Stimulated activated CD4-positive, alpha-beta T cell treated with anti-CD3 and anti-CD28 coated beads, Interleukin-1b, Interleukin-23, amount 100 ng/mL, for 4 hours (primary cell): ENCODE measurements at places on chromosomes 12 and 14.

GRCh38 chr12:22765421-22766130 is 140.6 kb downstream of the ETNK1 start:
- DNase-seq: no peak

DNA sequence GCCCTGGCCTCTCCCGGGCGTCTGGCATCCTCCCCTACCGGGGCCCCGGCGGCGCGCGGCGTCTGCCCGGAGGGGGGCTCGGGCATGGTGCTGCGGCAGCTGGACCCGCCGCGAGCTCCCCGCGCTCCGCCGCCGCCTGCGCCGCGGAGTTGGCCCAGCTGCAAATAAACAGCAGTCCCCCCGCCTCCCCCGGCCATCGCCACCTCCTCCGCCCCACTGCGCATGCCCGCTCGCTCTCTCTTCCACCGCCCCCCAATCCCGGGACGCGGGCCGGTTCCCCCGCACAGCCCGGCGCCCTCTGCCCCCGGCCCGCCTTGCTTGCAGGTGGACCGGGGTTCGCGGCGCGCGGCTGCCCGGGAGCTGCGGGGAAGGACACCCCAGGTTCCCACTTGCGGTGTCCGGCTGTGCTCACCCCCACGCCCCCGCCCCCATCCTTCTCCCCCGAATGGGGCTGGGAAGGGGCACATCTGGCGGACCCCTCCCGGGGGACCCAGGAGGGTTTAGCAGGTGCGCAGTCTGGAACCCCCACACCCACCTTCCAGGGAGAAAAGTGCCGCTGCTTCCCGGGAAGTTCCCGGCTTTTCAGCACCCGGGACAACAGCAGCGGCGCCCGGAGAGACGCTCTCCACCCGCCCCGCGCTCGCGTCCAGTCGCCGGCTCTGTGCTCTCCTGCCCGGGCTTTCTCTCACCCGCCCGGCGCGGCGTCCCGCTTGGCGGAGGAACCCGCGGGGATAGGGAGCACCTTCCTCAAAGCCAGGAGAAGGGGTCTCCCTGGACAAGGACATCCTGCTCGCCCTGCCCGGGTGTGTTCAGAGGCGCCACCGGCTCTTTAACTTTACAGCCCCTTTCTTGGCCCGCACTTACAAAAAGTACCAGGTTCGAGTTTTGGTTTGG is at the start of gene TMTC1:
TSS of gene TMTC1 (minus strand) at position 170 of the 894 bp plus-strand sequence. CDS start 191 bp downstream, outside the sequence.
- DNase-seq: no peak

- DNase-seq: no peak
These were observed 536 bp downstream of the TM7SF3 start for GRCh38 chr12:27013611-27014084.

GRCh38 chr12:48105321-48105866 is 485 bp downstream of the SENP1 start:
- peak; percentile 44 for DNase-seq

- DNase-seq: no peak
These were observed 115.4 kb downstream of the TMEM117 start for GRCh38 chr12:43951286-43951685.

GRCh38 chr14:84340938-84341337 is 1189.0 kb upstream of the FLRT2 start:
- no peak for DNase-seq

- no peak for DNase-seq
These were observed 1047.2 kb downstream of the SLC6A15 start for GRCh38 chr12:83865431-83865830.

DNA sequence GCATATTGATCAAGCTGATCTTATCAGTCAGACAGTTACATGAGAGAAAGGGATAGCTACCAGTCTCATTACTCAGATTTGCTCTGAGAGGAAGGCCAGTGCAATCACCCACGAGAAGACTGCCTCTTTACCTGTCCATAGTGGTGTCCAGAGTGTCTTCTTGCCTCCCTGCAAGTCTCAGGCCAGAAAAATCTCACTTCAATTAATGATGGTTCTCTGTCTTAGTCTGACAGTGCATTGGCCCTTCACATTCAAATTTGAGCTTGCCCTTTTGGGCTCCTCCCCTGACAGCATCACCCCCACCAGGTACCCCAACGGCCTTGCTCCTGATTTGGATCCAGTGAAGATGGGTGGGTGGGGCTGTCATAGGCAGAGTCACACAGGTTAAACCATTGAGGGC is at the start of gene AICDA:
TSS of gene AICDA (minus strand) at position 231 of the 400 bp plus-strand sequence. CDS start at position 139, 92 bp downstream.
- no peak for DNase-seq
